ENCODE measurements at places on chromosomes 16 and 17.

DNA sequence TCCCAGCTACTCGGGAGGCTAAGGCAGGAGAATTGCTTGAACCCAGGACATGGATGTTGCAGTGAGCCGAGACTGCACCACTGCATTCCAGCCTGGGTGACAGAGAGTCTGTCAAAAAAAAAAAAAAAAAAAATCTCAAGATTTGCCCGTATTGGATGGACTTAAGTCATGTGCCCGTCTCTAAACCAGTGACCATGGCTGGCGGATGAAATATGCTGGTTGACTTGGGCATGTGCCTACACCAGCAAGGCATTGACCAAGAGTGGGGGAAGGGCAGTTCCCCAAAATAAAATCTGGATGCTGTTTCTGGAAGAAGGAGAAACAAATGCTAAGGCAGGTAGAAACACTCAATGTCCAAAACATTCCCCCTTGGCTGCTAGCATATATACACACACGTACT lies 21.5 kb upstream of the COL1A1 start:
- no peak for DNase-seq

DNA sequence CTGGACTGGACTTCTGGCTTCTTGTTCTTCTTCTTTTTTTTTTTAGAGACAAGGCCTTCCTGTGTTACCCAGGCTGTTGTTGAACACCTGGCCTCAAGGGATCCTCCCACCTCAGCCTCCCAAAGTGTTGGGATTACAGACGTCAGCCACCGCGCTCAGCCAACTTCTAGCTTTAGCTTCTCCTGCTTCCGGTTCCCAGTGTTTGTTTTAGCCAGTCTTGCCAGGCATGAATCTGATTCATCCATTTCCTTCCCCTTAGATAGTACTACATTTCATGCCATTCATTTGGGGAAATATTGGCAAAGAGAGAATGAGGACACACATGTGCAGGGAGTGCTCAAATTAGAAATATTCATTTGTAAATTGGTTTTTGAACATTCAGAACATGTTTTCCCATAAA lies 12.1 kb upstream of the NDUFAB1 start:
- DNase-seq = no peak

DNA sequence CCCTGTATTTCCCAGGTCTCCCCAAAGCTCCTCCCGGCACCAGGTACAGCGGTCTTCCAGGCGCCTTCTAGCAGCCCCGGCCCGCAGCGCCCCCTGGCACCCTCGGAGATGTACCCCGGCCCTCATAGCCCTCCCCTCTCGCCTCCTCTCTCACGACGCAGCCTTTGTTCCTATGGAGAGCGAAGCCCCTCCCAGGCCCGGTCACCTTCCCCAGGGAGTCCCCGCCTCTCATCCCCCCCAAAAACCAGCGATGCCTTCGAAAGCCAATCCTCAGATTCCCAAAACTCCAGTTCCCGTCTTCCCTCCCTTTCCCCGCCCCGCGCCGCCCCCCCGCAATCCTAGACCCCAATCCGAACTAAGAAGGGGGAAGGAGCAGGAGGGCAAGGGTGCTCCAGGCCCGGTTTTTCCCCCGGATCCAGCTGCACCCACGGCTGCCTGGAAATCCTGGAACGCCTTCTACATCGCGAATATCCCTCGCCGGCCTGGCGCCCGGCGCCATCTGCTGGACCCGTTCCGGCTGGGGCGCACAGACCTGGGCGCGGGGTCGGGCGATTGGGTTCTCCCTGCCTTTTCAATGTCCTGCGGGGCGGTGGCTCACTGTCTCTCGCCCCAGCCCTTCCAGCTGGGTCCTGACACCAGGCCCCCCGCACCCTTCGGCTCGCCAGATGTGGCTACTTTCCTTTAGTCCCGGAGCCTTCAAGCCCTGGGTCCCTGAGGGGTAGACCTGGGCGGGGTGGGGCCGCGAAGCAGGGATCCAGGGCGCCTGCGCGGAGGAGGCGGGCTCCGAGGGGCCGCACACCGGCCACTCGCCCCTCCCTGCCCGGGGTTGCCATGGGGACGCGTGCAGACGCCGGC lies at the start of gene DNAH2:
Gene DNAH2 (plus strand): TSS at position 844 of the 855 bp plus-strand sequence. CDS start 1,991 bp downstream, outside the sequence.
- peak; percentile 89 for DNase-seq

DNA sequence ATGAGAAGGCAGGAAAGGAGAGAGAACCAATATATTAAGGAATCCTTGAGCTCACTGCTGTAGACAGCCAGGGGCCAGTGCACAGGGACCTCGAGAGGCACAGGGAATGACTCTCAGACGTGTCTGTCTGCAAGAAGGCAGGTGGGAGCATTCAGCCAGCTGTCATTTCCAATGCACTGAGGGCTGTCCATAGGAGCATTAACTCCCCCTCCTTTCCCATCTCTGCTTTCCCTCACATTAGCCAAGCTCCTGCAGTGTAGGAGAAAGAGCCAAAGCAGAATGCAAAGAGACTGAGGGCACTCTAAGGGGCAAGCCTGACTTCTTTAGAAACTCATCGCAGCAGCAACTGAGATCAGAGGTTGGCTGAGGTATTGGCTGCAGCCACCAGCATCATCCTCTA lies 218.3 kb downstream of the CDH13 start:
- DNase-seq = no peak

DNA sequence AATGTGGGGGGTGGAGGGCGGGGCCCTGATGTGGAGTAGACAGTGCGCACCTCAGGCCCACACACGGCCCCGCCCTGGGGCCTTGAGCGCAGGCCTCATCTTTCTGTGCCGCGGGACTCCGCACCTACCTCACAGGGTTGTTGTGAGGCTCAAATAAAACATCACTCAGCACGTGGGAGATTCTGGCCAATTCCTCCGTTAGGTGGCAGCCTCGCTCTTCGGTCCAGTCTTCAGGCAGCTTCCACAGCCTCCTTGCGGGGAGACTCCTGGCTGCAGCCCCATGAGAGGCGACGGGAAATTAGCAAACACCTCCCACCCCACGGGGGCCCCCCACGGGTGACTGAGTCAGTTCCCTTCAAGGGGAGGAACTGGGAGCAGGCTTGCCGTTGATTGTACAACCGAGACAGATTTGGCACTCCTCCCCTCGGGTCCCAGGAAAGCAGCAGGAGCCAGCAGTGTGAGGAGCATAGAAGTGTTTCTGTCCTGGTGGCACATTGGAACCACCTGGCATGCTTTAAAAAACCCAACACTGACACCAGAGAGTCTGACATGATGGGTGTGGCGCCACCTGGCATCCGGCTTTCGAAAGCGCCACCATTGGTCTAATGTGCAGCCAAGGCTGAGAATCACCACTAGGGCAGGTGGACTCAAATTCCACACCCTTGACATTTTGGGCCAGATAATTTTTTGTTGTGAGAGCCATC lies 7.6 kb downstream of the MRM1 start:
- DNase-seq = no peak

- DNase-seq = no peak
Measured at GRCh38 chr16:1639860-1640259, 27.7 kb downstream of the CRAMP1 start.

GRCh38 chr16:75658175-75658574 lies 10.6 kb downstream of the TERF2IP start:
- no peak for DNase-seq

DNA sequence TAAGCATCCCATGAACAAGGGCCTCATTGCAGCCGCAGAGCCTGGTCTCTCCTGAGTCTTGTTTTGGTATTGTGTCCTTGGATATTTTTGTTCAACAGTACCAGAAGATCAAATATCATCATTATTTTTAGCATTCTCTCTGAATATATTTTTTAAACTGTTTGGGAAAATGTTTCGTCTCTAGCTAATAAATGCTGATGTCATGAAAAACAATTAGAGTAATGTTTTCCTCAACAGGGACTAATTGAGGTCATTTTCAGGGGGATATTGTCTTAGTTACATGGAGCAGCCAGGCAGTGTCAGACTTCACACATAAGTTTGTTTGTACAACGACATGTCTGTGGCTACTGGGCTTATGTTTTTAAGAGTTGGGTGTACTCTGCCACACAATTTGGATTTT lies 805.3 kb upstream of the SOX9 start:
- DNase-seq = no peak

DNA sequence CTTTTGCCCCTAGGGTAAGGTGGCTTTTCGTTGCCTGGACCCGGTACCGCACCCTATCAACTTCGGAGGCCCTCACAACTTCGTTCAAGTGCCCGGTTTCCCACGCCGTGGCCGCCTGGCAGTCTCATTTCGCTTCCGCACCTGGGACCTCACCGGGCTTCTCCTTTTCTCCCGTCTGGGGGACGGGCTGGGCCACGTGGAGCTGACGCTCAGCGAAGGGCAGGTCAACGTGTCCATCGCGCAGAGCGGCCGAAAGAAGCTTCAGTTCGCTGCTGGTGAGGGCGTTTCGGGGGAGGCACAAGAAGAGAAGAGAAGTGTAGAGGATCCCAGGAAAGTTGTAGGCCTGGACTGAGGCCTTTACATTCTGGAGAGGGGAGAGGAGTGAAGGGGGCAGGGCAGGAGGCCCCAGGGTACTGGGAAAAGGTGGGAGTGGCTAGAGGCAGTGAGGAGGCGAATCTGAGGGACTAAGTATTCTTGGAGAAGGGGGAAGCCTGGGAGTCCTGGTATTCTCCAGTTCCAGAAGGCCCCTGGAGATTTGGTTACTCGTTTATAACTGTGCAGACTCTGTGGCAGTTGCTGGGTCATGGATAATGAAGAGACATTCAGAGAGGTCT lies 5.5 kb downstream of the CNTNAP1 start:
- no peak for DNase-seq

- no peak for DNase-seq
Measured at GRCh38 chr17:65365169-65365568, 196.3 kb downstream of the AXIN2 start.

GRCh38 chr16:1575578-1575977 lies 36.3 kb downstream of the IFT140 start:
- DNase-seq = no peak

GRCh38 chr17:683499-684254 lies 31.0 kb downstream of the VPS53 start:
- DNase-seq = no peak

- peak; percentile 26 for DNase-seq
Measured at GRCh38 chr17:35046740-35047283, 16.7 kb downstream of the RFFL start.

DNA sequence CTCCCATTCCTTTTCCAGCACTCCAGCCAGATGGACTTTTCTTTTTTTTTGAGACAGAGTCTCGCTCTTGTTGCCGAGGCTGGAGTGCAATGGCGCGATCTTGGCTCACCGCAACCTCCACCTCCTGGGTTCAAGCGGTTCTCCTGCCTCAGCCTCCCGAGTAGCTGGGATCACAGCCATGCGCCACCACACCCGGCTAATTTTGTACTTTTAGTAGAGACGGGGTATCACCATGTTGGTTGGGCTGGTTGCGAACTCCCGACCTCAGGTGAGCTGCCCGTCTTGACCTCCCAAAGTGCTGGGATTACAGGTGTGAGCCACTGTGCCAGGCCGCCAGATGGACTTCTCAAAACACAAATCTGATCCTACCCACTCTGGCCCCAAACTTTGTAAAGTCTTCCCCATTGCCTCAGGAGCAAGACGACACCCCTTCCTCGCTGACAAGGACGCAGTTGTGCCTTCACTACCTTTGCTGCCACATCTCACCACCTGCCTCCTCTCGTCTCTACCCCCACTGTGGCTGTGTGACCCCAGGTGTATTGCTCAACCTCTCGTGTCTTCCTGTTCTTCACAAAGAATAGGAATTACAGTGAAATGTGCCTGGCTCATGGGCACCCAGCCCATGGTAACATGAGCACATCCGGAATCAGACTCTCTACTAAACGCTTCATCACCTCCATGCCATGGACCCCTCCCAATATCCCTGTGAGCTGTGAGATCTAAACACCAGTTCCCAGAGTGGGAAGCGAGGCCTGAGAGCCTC lies 3.7 kb upstream of the BANP start:
- no peak for DNase-seq

Data from NCI-H446 treated with DMSO at 0.1 percent for 48 hours (cell line).